SJSA1 (cell line): ENCODE measurements at places on chromosomes 16 and 17. TPM values are rescaled to one million over a fixed set of nuclear protein-coding genes. Genes with fewer than 3 reads are reported as not detected.

Gene BCO1
- not detected in 2 replicates for total RNA-seq

Gene TMC5
- not detected in 2 replicates for total RNA-seq

Gene CCDC144A
- total RNA-seq = 0.61 TPM in 1 of 2 replicates, not detected in the other

Gene C17orf100
- total RNA-seq = 0.84 and 0.88 TPM in 2 replicates

Gene EPOP
- total RNA-seq = 0.09 and 0.29 TPM in 2 replicates

Gene GPATCH8
- total RNA-seq = 5.6 and 22.7 TPM in 2 replicates

Gene TPPP3
- total RNA-seq = not detected in 2 replicates

Gene CX3CL1
- total RNA-seq = 0.18 and 0.38 TPM in 2 replicates

Gene HS3ST2
- not detected in 2 replicates for total RNA-seq

Gene CRISPLD2
- total RNA-seq = 6.4 and 10.9 TPM in 2 replicates

Gene MYH3
- total RNA-seq = 0.13 and 0.66 TPM in 2 replicates

Gene PLA2G10
- total RNA-seq = not detected in 2 replicates

Gene E4F1
- 44.7 and 47.6 TPM in 2 replicates for total RNA-seq

Gene TMEM92
- total RNA-seq = 0.05 TPM in 1 of 2 replicates, not detected in the other

- DNase-seq = no peak
Observed at GRCh38 chr16:27638833-27639560, 89.1 kb downstream of the KATNIP start.

GRCh38 chr17:76008630-76009425 lies 8.2 kb downstream of the CDK3 start:
- DNase-seq = no peak

GRCh38 chr16:19382887-19383816 lies 34.5 kb upstream of the TMC5 start:
- no peak for DNase-seq

- no peak for DNase-seq
Observed at GRCh38 chr16:55481023-55481422, 2.0 kb downstream of the MMP2 start.

- no peak for DNase-seq
Observed at GRCh38 chr16:68146585-68146984, 61.4 kb downstream of the NFATC3 start.

DNA sequence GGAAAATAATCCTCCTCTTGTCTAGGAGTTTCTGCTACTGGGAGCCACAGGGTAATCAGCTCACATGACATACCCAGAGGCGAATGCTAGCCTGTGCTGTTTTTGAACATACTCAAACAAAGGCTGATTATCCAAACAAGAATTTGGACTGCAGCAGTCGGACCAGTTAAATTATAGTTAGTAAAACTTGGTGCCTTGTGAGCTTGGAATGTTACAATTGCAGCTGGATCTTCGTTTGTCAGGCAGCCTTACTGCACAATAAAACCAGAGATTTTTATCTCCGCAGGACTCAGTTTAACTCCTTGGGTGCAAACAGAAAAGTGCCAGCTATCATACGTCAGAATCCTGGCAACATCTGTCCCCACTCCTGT lies 163.8 kb upstream of the TBX2 start:
- DNase-seq = peak; percentile 62

- no peak for DNase-seq
Observed at GRCh38 chr17:37116671-37117185, 168.0 kb downstream of the AATF start.

DNA sequence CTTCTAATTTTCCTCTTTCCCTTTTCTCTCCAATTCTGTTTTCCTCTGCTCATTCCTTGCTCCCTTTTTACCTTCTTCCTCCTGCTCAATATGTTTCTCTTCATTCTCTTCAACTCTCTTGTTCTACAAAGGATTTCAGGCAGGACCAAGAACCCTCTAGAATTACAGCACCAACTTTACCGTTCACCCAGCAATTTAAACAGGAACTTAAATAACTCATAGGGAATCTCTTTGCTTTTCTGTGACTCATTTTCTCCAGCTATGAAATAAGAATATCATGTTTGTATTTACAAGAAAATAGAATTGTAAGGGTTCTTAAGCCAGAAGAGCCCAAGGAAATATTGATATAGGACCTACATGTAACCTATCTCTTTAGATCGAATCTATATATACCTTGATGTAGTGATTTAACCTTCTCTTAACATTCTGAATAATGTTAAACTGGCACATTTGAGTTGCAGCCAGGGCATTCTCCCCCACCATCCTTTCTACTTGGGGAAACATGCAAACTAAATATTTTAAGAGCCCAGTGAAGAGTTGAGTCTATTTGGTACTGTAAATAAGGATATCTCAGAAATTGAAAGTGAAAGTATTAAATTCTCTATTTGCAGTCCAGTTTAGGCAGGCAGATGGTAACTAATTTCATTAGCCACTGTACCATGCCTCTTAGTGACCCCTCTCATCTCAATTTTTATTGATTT lies 137.0 kb downstream of the ANKFN1 start:
- peak; percentile 50 for DNase-seq

- no peak for DNase-seq
Observed at GRCh38 chr16:31467151-31467773, 4.7 kb upstream of the TGFB1I1 start.

GRCh38 chr17:43010667-43011308 lies 4.2 kb downstream of the IFI35 start:
- DNase-seq = no peak

DNA sequence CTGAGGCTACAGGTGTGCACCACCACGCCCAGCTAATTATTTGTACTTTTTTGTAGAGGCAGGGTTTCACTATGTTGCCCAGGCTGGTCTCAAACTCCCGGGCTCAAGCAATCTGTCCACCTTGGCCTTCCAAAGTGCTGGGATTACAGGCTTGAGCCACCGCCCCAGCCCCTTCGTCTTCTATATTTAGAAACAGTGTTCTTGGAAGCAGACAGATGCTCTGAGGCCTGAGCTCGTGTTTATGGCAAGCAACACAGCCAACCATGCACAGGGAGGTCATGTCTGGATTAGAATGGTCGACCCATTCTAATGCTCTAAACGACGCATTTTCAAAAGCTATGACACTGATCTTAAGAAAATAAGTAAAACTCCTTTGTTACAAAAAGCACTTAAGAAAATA lies 16.6 kb downstream of the TMEM204 start:
- DNase-seq = no peak

DNA sequence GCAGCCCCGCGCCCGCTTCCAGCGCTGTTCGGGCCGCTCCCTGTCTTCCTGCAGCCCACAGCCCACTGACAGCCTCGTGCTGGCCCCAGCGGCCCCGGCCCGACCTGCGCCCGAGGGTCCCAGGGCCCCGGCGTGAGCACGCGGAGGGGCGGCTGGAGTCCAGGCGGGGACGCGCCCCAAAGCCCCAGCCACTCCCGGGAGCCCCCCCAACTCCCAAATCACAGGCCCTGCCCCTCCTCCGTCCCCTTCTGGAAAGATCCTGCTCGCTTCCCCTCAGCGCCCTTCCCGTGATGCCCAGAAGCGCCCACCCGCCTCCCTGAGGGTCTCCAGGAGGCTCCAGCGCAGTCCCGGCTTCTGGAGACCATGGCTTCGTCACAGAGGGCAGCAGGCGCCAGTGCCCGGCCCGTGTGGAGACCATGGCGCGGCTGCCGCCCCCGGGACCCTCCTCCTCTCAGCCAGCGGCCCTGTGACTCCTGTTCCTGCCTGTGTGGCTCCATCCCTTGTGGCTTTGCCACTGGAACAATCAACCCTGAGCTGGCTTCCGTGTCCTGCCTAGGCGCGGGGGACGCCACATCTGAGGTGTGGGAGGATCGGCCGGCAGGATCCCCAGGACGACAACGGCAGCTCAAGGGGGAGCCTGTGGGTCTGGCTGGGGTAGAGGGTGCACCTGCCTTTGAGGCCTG lies 3.9 kb downstream of the UTS2R start:
- DNase-seq = no peak

GRCh38 chr17:57340160-57340981 lies 84.0 kb downstream of the MSI2 start:
- no peak for DNase-seq

DNA sequence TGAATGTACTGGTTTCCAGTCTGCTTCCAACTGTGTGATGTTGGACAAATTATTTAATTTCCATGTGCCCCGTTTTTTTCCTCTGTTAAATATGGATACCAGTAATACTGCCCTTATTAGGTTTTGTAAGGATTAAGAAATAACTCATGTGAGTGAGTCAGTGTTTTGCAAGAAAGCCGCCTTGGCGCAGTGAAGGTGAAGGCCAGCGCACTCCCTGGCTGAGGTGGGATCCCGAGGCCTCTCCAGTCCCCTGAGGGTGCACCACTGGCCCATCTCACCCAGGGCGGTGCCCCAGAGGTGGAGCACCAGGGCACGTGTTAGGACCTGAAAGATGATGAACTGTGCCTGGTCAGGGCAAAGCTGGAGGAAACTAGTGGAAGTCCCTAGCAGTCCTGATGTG lies 43.5 kb downstream of the PHKB start:
- DNase-seq = no peak

GRCh38 chr17:12081720-12082119 lies 61.0 kb downstream of the MAP2K4 start:
- DNase-seq = no peak

DNA sequence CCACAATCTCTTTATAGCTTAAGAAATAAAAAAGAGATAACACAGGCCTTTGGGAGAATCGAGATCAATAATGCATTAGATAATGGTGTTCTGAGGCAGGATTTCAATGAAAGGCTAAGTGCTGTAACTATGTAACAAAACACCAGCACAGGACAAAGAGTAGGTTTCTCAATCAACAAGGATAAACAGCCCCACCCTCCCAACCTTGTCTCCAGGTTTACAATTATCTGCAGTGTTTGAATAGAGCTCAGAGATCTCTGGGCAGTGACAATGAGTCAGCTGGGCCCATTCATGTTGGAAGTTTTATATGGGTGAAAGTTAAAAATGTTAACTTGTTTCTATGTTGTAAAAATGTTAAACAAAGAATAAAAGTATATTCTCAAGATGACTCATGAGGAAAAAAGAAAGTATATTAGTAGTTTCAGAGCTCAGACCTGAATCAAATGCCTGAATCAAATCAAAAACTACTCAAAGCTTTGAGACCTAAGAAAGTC lies 17.0 kb upstream of the KRT20 start:
- DNase-seq = peak; percentile 83

DNA sequence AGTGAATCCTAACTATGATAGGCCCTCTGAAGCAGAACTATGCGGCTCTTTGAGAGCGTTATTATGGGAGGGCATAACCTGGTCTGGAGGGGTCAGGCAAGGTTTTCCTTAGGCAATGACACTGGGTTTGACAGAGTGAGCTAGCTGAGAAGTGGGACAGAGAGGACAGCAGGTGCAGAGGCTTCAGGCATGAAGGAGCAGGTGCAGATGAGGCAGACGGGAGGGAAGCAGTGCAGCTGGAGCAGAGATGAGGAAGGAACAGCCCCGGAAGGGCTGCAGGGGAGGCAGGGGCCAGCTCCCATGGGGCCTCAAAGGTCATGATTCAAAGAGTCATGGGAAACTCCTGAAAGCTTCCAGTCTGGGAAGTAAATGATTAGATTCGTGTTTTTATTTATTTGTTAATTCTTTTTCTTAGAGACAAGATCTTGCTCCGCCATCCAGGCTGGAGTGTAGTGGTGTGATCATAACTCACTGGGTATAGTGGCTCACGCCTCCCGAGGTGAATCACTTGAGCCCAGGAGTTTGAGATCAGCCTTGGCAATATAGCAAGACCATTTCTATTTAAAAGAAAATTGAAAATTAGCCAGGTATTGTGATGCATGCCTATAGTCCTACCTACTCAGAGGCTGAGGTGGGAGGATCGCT lies 5.4 kb downstream of the MARCHF10 start:
- DNase-seq = no peak

- no peak for DNase-seq
Observed at GRCh38 chr17:34663714-34664113, 84.3 kb downstream of the TMEM132E start.

- peak; percentile 70 for DNase-seq
Observed at GRCh38 chr16:57422026-57422944, 17.7 kb downstream of the CCL17 start.

DNA sequence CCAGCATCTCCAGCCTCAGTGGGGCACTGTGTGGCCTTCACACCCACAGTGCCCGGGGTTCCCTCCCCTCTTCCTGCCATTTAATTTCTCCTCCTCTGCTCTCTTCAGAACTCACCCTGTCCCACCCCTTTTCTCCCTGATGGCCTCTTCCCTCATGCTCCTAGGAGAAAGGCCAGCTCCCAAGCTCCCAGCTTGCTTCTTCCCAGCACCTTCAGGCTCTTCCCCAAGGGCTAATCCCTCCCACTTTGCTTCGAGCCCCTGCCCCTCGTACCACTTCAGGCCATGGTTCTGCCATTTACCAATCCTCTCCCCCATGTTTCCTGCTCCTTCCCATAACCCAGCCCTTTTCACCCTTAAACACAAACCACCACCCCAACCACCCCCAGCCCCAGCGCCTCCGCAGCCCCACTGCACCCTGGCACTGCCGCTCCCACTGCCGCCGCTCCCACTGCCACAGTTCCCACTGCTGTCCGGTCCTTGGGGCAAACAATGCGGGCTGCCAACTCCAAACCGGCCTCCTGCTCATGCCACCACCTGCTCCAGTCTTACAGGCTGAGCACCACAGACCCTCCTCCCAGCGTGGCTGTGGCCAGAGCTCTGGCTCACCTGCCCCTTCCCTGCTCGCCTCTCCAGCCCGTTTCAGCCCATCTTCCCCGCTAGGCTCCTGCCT lies 28.6 kb downstream of the ADAM11 start:
- DNase-seq = no peak

- DNase-seq = no peak
Observed at GRCh38 chr16:54060599-54061421, 225.8 kb downstream of the IRX3 start.
